ENCODE measurements at places on chromosomes 13 and 19. TPM values are rescaled to one million over a fixed set of nuclear protein-coding genes. Genes with fewer than 3 reads are reported as not detected.

DNA sequence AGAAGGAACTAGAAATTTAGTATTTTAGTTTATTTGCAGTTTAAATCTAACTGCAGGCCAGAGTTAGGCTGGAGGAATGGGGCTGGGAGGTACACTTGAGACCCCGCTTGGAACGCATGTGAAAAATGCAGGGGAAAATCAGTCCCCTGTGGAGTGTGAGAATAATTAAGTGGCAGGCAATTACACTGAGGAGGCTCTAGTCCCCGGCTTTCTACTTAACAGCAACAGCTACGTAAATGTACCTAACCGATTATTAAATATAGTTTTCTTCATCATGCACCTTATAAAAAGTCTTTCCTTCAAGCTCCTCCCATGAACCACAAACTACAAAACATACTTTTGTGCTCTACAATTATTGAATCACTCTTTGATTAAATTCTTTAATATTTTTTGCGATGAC lies 804 bp downstream of the ZNF708 start:
- DNase-seq, result no peak
- peak overlapping the region; percentile 99 for H3K27ac ChIP-seq
- H3K36me3 ChIP-seq, result peaks cover 24% of the 10 kb centered on the region
- H3K27me3 ChIP-seq, result no peaks in the 10 kb centered on the region
- peak overlapping the region; percentile 99 for H3K4me3 ChIP-seq
- H3K4me1 ChIP-seq, result peaks cover 27% of the 10 kb centered on the region

CYP2S1 gene
- total RNA-seq, result not detected

DNA sequence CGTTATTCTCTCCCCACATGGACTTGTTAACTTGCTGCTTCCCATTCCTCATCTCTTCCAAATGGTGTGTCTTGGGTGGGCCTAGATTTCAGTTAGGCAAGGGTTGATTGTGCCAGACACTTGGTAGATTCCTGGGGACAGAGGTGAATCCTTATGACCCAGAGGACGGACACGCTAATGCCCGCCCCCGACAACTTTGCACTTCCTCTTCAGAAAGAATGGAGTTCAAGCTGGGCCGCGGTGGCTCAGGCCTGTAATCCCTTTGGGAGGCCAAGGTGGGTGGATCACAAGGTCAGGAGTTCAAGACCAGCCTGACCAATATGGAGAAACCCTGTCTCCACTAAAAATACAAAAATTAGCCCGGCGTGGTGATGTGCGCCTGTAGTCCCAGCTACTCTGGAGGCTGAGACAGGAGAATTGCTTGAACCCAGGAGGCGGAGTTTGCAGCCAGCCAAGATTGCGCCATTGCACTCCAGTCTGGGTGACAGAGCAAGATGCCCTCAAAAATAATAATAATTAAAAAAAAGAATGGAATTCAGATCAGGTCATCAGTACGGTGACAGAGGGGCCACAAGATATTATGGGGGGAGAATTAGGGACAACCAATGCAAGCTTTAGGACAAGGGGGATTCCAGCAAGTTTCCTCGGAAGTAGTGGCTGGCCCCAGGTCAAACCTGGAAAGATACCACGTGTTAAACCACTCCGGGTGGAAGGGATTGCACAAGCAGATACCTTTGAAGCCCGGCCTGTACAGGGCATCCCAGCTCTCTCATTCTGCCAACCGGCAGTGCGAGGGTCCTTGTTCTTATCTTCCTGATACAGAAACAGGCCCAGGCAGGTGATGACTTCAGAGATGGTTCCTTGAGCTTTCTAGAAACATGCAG lies 2.7 kb downstream of the MYO9B start:
- DNase-seq, result no peak
- no peaks in the 10 kb centered on the region for H3K27me3 ChIP-seq
- peak overlapping the region; percentile 95 for H3K27ac ChIP-seq
- peaks cover 74% of the 10 kb centered on the region for H3K4me1 ChIP-seq

ZNF177 gene
- 5.9 TPM for total RNA-seq

DNA sequence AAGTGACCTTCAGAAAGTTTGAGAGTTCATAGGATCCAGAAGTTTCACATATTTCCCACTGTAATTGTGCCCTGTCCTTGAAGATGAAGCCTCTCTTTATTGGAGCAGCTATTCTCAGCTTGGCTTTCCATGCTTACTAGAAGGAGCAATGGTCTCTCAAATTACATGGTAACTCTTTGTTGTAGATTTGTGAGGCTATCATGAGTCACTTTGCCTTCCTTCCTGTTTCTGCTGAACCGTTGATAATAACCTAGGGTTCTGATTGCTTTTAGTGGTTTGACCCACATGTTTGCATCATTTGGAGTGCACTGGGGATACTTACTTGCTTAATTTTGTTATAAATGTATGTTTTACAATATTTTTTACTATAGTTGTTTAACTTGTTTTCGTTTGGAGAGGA lies 772.9 kb upstream of the SLITRK6 start:
- H3K36me3 ChIP-seq, result no peaks in the 10 kb centered on the region
- H3K4me3 ChIP-seq, result no peak overlapping the region
- no peaks in the 10 kb centered on the region for H3K27me3 ChIP-seq

GRCh38 chr13:48874165-48874564 lies 101.5 kb upstream of the FNDC3A start:
- H3K4me3 ChIP-seq, result no peak overlapping the region
- H3K27ac ChIP-seq, result no peak overlapping the region
- no peak for DNase-seq
- H3K4me1 ChIP-seq, result peaks cover 9% of the 10 kb centered on the region
- peaks cover 25% of the 10 kb centered on the region for H3K27me3 ChIP-seq

SELENOV gene
- not detected for total RNA-seq

GRCh38 chr19:45496349-45496953 lies 396 bp downstream of the RTN2 start:
- no peak overlapping the region for H3K27ac ChIP-seq
- peak overlapping the region; percentile 81 for H3K4me3 ChIP-seq
- H3K27me3 ChIP-seq, result peaks cover 26% of the 10 kb centered on the region
- DNase-seq, result no peak

All from osteocyte (in vitro differentiated cells).